Activated naive CD4-positive, alpha-beta T cell treated with anti-CD3 and anti-CD28 coated beads for 36 hours (primary cell): ENCODE measurements at places on chromosomes 11 and 22.
A peak's percentile ranks its signal among the peaks of the same experiment; 100 is the strongest.

GRCh38 chr11:15926071-15926470, 430.3 kb downstream of the SOX6 start:
- DNase-seq, result no peak

DNA sequence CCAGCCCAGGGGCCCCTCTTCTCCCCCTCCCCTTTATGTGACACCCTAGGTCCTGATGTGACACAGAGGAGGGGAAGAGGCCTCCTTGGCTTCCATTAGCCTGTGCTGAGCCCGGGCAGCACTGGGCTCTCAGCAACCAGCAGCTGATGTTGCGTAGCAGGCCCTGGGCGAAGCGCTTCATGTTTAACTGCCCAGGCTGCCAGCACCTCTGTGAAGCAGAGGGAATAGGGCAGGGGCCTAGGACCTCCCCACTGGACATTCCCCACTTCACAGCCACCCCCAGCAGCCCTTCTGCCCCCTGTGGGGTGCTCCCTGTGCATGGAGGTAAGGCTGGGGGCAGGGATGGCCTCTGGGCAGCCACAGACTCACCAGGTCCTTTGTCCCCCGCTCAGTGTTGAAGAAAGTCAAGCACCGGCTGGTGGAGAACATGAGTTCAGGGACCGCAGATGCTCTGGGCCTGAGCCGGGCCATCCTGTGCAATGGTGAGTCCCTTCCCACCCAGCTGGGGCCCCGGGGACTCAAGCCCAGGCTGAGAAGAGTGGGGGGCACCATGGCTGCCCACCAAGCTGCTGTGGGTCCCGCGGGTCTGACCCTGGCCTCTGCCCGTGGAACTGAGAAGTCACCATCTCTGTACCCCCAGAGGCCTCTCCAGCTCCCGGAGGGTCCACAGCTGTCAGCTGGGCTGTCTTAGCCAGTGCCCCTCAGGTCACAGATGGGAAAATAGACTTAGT, 11.6 kb downstream of the PICK1 start:
- DNase-seq, result no peak

DNA sequence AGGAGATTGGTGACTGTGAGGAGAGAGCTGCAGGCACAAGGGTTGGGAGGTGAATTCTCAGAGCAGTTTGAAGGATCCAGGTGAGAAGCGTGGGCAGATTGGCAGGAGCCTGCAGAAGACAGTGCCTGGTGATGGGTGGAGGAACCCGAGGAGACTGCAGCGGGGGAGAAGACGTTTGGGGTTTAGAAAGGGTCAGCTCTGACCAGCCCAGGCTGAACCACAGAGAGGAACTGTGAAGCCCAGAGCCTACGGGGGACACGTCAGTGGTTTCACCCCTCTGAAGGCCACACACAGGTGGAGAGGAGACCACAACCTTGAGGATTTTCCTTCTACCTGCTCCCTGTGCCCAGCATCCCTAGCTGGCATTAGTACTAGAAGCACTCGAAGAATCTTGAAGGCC, 154.8 kb upstream of the TBCEL start:
- DNase-seq, result no peak

DNA sequence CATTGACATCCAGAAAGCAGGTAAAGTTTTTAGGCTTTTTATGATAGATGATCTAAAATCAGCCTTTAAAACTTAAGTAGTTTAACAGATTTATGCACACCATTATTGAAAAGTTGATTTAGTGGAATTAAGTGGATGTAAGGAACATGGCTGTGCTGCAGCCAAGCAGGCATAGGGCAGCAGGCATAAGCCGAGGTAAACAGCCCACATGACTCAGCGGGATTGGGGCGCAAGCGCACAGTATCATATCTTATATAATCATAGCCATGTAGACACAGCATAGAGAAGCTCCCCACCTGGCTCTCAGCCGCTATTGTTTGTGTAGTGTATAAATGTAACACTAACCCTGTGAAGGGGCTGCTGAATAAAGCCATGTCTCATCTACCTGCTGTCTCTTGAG, 157.5 kb downstream of the WNT11 start:
- peak; percentile 37 for DNase-seq

DNA sequence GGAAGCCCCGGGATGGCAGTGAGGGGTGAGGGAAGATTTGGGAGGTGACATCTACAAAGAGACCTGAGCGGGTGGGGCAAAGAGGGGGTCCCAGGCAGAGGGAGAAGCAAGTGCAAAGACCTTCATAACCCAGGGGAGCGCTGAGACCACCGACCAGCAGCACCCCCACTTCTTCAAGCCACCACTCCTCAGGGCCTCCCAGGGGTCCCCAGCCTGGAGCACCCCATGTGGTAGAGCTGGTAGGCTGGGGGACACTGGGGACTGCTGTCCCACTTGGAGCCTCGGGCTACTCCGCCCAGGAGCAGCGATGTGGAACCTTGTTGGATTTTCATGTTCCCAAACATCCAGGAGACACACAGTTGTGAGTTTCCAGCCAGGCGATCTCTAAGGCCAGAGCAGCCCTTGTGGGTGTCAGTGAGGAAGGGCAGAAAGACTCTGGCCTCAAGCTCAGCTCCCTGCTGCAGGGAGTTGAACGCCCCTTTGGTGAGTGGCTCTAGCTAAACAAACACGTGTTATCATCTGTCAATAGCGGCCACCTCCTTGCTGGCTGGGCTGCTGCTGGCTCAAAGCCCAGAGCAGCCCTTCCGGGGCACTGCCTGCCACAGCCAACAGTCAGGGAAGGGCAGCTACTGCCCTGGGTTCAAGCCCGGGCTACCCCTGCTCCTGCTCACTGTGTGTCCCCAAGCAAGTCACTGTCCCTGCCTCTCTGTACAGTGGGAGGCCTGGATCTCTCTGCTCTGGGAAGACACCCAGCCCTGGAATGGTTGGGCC, 25.7 kb upstream of the CHKA start:
- no peak for DNase-seq

- DNase-seq, result peak; percentile 88
Observed at GRCh38 chr11:118917481-118918127, 8.1 kb downstream of the BCL9L start.

- DNase-seq, result no peak
Observed at GRCh38 chr11:110948112-110948511, 235.9 kb upstream of the ARHGAP20 start.

DNA sequence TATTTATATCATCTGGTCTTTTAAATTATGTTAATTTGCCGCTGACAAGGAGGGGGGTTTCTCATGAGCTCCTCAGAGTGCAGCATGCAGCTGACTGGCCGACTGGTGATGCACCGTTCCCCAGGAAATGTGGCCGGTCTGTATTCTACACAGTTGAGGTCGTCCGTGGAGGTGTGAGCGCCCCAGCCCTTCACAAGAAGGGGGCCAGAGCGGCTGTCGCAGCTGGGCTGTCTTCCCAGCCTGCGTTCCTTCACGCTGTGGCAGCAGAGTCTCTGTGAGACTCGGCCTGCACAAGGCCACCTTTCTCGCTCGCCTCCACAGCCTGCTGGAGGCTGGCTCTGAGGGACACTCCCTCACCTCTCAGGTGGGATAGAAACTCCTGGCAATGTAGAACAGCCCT, 43.2 kb downstream of the AP2A2 start:
- DNase-seq, result no peak

DNA sequence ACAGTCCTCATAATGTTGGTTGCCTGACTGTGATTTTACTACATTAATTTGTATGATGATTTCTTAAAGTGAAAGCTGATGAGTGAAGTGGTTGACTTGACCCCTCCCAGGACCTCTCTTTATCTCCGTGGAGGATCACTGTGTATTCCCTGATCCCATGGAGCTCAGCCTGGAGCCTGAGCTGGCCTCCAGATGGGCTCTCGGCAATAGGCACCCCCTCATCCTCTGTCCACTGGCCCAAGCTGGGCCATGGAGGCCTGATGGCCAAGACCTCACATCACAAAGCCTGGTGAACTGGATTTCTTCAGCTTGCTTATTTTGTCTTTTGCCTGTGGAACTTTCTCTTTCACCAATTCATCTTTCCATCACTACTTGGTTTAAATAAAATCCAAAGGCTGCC, 75.2 kb downstream of the WNT11 start:
- no peak for DNase-seq

DNA sequence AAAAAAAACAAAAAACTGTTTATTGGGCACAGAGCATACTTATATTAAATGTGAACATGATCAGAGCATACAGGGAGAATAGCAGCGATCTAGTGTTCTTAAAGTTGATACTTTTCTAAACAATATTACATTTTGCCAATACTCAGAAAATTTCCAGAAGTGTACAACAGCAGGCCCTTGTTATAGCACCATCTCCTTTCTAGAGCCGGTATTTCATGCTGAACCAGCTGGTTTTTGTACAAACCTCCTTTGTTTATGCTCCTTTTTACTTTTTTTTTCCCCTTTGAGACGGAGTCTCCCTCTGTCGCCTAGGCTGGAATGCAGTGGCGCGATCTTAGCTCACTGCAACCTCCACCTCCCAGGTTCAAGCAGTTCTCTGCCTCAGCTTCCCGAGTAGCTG, 90.7 kb downstream of the PPP6R3 start:
- no peak for DNase-seq

DNA sequence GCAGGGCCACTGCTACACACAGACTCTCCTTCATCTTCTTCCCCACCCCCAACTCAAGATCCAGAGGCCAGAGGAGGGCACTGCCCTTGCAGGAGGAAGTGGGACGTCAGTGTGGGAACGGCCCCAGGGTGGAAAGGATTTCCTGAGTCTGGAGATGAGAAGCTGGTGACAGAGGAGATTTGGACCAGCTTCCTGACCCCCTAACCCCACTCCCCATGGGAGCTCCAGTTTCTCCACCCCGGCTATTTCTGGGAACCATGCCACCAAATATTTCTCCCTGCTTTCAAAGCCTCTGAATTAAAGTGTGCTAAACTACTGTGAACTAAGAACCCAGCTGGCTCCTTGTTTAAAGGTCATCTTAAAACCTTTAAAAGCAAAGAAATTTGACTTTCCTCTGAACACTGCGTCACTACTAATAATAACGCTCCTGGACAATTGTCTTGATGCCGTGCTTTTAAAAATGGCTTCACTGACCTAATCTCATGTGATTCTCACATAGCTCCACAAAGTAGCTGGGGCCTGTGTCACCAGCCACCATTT, 46.6 kb downstream of the CWC15 start:
- DNase-seq, result no peak

GRCh38 chr11:10181811-10182210, 112.2 kb downstream of the SBF2 start:
- DNase-seq, result no peak

- DNase-seq, result peak; percentile 30
Observed at GRCh38 chr22:24485608-24486007, 9.5 kb upstream of the UPB1 start.

DNA sequence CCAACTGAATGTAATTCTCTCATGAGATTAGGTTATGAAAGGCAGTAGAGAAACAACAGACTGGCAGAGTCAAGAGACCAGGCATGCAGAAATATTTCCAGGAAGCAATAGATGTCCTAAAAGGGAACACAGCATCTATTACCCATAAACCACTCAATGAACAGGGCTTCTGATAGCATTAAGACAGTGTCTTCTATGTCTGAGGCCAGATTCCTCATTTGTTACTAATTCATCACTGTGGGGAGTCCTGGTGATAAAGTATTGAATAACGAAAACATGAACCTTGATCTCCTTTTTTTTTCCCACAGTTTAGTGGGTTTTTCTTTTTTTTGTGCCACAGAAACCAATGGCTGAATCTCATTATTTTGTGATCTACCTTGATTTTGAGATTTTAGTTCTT, 339.0 kb downstream of the METTL15 start:
- DNase-seq, result no peak

- peak; percentile 30 for DNase-seq
Observed at GRCh38 chr11:108351468-108351867, 115.9 kb downstream of the C11orf65 start.

DNA sequence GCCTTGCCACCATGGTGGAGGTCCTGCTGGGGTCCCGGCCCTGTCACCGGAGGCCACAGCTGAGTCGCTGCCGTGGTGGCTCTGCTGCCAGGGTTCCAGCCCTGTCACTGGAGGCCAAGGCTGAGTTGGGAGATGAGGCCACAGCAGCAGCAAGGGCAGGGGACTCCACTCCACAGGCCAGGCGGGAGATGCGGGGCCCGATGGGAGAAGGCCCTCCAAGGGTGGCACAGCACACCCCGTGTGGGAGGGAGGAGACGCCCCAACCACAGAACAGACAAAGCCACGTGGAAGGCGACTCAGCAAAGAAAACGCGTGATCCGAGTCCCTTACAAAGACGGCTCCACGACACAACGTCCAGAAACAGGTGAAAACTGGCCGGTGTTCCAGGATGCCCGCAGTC, 159.3 kb downstream of the BRD1 start:
- DNase-seq, result no peak

DNA sequence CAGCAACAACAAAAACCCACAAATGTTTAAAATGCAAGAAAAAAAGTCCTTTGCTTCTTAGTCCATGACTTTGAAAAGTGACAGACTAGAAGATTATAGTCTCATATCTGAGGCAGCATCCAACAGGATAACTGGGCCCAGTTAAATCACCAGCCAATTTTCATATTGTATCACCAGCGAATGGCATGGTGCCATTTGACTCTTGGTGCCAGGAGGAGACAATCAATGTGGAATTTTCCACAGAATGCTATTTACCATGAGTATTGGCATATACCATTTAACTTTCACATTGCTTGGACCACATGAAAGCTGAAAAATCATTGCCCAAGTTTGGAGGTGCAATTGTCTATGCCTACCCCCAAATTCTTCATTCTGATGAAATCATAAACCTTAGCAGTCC, 255.5 kb downstream of the TENM4 start:
- DNase-seq, result no peak

DNA sequence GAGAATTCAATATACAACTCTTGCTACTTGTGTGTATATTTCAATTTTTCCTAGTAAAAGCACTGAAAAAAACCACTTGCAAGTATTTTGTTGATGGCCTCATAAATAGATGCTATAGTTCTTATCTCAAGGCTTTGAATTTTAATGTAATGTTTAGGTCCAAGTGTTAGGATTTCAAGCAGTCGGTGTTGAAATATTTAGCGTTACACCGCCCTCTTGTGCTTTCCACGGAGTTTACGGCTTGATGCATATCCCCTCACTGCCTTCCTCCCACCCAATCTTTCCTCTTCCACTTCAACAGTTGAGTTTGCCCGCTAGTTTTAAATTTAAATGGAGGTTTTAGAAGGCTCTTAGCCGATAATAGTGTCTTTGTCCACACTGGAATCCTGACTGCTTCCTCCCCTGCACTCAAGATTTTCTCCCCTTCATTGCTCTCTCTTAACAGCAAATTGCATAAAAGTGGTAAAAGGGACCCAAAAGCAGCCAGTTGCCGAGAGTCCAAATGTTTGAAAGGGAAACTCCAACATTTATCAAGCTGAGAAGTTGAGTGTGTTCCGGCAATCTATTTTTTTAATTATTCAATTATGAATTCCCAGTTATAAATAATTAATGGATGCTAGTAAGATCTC, 25.9 kb upstream of the HTATIP2 start:
- DNase-seq, result peak; percentile 35
